Cortex of kidney (tissue), 1 donor: ENCODE measurements at places on chromosomes 1 and 21.

- DNase-seq, result no peak
Observed at GRCh38 chr1:236509647-236510401, 14.0 kb upstream of the LGALS8 start.

GRCh38 chr1:6727535-6727934 lies 25.9 kb upstream of the DNAJC11 start:
- DNase-seq, result no peak

- no peak for DNase-seq
Observed at GRCh38 chr1:4216231-4216630, 316.2 kb upstream of the C1orf174 start.

DNA sequence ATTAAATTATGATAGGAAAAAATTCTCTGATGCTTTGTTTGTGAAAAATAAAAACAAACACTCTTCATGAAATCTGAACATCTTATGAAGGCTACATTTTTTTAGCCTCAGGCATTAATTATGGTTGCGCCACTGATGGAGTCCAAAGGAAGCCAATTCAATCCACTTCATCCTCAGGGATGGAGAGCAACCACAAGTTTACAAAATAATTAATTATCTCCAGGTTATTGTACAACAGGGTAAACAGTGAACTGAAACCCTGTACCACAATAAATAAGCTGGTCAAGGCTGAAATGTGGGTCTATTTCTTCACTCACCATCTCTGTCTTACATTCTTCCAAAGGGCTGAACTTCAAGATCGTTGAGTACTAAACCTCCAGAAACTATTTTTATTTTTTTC lies 49.2 kb downstream of the MRPL39 start:
- DNase-seq, result no peak

DNA sequence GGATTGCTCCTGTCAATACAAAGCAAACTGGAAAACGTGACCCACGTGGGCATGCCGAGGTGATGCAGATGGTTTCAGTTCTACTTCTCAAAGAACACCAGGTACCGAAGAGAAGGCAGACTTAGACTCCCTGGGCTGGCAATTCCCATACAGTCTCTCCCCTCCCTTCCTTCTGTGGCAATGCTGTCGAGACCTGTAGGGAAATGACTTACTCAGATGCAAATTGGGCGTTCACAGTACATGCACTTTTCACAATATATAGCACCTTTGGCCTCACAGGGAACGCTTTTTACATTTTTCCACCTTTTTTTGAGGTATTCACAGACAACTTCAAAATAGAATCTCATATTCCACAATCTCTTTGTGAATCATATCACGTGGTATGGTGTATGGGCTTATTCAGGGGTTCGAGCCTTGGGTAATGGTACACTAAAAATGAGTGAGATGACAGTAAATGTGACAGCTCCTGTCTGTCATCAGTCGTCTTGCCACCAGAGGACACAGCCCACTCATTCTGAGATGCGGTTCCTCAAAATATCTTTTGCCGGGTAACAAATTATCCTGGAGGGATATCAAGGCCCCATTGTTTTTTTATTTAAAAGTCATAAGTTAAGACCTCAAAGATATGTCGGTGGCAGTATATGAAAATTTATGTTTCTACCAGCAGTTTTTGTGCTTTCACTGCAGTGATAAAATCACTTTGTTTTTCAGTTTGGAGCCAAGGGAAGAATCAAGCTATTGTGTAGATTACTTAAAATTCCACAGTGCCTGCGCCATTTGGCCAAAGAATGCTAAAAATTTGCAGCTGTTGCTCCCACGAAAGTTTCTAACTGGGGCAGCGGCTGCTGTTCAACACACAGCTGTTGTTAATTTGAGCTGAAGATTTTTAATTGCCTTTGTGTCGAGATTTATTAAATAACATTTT lies 168.4 kb downstream of the ZZZ3 start:
- no peak for DNase-seq

GRCh38 chr1:202134645-202135172 lies 9.8 kb downstream of the ARL8A start:
- no peak for DNase-seq

GRCh38 chr1:226664413-226665101 lies 74.5 kb downstream of the ITPKB start:
- DNase-seq, result no peak

GRCh38 chr1:194026422-194026821 lies 840.0 kb upstream of the B3GALT2 start:
- no peak for DNase-seq

- no peak for DNase-seq
Observed at GRCh38 chr1:15843826-15844572, 3.5 kb upstream of the SPEN start.

DNA sequence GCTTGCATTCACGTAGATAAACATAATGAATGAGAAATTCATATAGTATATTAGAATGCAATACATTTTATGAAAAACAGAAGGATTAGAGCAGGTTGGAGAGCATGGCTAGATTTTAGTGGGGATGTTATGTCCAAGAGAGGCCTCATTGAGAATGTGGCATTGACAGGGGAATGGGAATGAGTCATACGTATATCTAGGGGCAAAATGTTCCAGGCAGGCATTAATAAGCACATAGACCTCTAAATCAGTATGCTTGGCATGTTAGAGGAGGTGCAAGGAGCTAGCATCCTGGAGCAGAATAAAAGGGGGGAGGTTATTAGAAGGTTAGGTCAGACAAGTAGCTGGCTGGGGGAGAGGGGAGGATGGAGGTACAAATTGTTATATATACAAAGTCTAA lies 93.0 kb downstream of the USH2A start:
- DNase-seq, result no peak

- DNase-seq, result no peak
Observed at GRCh38 chr1:42935971-42936308, 22.7 kb downstream of the SLC2A1 start.

- no peak for DNase-seq
Observed at GRCh38 chr1:182811975-182812722, 22.6 kb downstream of the NPL start.

GRCh38 chr1:205928317-205928716 lies 14.9 kb downstream of the SLC26A9 start:
- no peak for DNase-seq
